ENCODE measurements at places on chromosomes 1 and 21.

GRCh38 chr1:38077523-38078147 lies 31.0 kb upstream of the POU3F1 start:
- no peak for DNase-seq

DNA sequence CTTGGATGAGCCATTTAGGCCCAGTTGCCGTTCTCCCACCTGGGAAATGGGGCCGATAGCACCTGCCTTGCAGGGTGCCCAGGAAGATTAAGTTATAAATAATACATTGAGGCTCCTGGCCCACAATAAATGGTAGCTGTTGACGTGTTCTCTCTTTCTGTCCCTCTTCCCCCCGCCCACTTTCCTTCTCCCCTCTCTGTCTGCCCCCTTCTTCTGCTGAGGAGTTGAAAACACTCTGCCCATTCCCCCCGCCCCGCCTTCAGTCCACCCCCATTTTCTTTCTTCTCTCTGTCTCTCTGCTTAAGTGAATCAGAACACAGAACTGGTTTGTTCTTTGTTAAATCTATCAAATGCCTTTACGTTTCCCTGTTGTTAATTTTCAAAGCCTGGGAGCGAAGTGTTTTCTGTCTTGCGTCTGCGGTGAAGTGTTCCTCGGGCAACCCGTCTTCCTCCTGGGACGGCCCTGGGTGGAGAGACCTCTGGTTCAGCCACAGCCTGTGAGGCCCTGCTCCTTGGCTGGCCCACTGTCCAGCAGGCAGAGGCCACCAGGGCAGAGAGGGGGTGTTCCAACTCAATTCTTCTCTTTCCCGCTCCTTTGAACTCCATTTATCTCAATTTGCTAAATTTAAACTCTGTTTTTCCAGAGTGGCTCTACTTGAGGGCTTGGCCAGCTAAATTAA lies 29.3 kb upstream of the SELENON start:
- DNase-seq = no peak

- no peak for DNase-seq
Measured at GRCh38 chr1:21000245-21000594, 176.5 kb downstream of the EIF4G3 start.

- no peak for DNase-seq
Measured at GRCh38 chr1:157566484-157567300, 14.4 kb upstream of the FCRL5 start.

DNA sequence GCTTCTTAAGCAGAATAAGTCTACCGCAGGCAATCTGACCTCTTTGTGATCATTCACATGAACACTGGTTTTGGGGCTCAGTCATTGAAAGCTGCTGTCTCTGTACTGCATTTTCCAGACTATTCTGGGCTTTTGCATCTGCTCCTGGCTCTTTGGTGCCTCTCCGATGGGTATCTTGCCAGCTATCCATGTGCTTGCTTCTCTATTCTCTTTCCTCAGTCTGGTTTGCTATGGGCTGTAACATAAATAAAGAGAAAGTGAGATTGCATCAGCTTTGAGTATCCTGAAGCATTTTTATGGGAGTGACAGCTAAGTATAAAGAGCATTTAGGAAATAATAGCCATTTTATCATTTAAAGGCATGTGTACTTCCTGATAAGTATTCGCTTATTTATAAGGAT lies 70.7 kb downstream of the C1orf21 start:
- DNase-seq = no peak

GRCh38 chr1:172452536-172453152 lies 8.8 kb upstream of the PIGC start:
- DNase-seq = no peak

- no peak for DNase-seq
Measured at GRCh38 chr1:13860031-13860430, 160.0 kb downstream of the PRDM2 start.

GRCh38 chr1:67570486-67571143 lies 114.4 kb upstream of the GADD45A start:
- DNase-seq = no peak

DNA sequence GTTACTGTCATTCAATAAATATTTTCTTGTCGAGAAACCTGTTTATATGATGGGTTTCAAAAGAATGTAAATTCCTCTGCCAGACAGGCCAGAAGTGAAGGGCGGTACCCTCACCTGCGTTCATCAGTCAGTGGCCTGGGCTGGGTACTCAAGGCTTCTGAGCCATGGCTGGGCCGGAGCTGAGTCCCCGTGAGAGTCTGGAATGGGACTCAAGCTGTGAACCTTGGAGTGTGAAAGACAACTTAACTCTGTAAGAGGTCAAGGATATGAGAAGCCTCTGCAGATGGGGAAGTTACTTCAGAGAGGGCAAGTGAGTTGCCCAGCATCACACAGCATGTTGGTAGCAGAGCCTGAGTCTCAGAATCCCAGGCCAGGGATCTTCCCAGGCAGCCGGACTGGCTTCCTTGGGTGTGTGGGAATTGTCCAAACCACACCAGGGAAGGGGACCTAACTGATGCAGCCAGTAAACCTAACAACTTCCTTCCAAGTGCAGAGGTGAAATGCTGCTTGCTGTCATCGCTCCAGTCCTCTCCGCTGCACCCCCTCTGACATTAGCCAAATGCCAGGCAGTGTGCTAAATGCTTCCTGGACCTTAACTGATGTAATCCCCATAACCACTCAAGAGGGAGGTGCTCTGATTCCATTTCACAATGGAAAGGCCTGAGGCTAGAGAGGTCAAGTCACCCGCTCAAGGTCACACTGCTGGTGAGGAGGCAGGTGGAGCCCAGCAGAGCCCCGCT lies 4.8 kb downstream of the DISP3 start:
- no peak for DNase-seq
